Dermis microvascular lymphatic vessel endothelial cell (primary cell): ENCODE measurements at places on chromosomes 4 and X. TPM values are rescaled to one million over a fixed set of nuclear protein-coding genes. Genes with fewer than 3 reads are reported as not detected.

- DNase-seq: no peak
These were observed 330.3 kb downstream of the BCOR start for GRCh38 chrX:39767446-39767845.

Gene NWD2
- not detected in 2 replicates for total RNA-seq

- no peak for DNase-seq
These were observed 102.8 kb downstream of the GLUD2 start for GRCh38 chrX:121150217-121150616.

- no peak for DNase-seq
These were observed 5.9 kb downstream of the SOD3 start for GRCh38 chr4:24801136-24801855.

Gene XPNPEP2
- total RNA-seq: not detected in 2 replicates

DNA sequence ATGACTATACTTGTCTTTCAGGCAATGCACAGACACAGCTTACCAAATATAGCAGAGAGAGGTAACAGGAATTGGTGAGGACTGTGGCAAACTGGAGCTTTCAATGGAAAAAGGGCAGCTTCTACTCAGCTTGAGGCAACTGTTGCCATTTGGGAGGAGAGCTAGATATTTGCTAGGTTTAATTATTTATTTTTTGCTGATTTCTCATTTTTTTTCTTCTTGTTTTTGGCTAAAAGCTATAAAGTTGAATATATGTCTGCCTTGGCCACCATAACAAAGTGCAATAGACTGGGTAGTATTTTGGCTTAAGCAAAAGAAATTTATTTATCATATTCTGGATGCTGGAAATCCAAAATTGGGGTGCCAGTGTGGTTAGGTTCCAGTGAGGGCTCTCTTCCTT is 93.9 kb downstream of the LDB2 start:
- DNase-seq: no peak
